ENCODE measurements at places on chromosomes 6 and 20.

- DNase-seq: no peak
These were observed 6.1 kb downstream of the SAMD3 start for GRCh38 chr6:130216620-130217019.

DNA sequence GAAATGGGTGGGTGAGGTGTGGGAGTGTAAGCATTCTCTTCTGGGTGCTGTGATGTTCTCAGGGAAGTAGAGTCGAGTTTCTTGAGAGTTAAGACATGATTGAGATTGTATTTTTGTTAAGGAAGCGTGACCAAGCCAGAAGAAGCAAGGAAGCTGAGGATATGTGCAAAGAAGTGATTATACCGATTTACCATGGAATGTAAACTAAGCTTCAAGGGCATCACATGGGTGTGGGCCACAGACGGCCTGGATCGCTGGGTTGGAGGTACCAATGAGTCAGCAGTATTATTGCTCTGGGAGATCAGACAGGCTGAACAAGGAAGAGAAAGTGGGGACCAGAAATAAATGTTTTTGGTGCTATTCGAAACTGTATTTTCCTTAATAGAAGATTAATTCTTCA lies 184.1 kb upstream of the GMDS start:
- DNase-seq: no peak

GRCh38 chr6:28632326-28632851 lies 106.7 kb downstream of the GPX5 start:
- no peak for DNase-seq

- DNase-seq: no peak
These were observed 180.1 kb upstream of the AKAP12 start for GRCh38 chr6:151059612-151060095.

DNA sequence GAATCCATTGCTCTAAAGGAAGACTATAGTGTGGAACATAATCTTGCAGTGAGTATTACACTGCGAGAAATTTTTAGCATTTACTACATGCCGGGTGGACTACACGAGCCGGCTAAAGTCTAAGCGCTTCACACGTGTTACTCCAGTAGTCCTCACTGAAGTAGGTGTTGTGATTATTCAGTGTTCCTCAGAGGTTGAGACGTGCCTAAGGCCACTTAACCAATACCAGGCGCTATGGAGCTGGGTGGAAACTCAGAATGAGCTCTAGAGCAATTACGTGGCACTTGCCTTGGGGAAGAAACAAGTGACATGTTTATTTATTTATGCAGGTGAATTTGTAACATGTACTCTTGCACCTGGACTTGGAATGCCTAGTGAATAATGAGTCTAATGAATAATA lies 46.4 kb downstream of the SASH1 start:
- no peak for DNase-seq

DNA sequence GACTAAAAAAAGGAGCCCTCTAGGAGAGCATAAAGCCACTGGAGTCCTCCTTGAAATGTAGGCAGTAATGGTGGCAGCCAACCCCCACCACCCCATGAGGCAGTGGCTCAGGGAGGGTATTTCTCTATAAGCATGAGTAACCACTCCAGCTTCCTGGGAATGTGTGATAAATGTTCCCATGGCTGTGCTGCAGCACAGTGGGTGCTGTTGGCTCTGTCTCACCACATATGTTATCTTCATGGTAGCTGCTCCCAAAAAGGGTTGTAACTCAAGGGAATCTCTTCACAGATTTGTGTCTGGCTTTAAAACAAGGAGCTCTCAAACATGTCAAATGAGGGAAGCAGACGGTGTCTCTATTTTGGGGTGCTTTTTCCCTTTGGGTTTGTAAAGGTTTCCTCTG lies 7.5 kb upstream of the PHACTR1 start:
- no peak for DNase-seq

DNA sequence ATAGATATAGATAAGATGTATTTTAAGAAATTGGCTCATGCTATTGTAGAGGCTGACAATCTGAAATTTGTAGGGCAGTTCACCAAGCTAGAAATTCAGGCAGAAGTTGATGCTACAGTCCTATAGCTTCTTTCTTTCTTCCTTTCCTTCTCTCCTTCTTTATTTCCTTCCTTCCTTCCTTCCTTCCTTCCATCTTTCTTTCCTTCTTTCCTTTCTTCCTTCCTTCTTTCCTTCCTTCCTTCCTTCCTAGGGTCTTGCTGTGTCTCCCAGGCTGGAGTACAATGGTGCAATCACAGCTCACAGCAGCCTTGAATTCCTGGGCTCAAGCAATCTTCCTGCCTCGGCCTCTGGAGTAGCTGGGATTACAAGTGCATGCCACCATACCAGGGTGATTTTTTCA lies 55.3 kb downstream of the TFAP2A start:
- DNase-seq: no peak

DNA sequence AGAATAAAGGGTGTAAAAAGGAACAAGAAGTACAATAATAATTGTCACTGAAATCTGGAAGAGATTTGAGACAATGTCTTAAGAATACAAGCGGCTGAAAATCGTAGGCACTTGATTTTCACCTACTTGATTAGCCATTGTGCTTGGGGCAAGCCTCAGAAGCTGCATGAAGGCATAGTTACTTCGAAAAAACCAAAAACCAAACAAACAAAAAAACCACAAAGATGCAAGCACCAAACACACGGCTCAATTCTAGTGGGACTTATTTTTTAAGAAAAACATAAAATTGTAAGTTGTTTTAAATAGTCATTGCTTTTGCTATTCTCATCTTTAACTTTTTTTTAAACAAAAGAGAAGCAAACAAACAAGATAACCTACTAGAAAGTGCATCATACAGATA lies 235.6 kb downstream of the OGFRL1 start:
- no peak for DNase-seq

DNA sequence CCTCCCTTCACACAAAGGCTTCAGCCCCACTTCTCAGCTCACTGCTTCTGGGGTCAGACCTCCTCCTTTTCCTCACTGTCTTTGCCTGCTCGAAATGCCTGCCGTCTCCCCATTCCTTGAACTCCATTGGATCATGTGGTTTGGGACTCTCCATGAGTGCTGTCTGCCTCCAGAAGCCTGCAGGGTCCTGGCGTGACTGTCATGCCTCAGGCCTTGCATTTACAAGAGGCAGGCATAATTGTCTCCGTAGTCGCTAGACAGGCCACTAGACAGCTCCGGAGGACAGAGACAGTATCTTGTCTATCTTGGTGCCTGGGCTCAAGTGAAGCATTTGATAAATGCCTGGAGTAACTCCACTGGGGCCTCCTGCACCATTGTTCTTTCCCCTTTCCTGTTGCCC lies 15.3 kb downstream of the PNLDC1 start:
- DNase-seq: no peak

- no peak for DNase-seq
These were observed 37.4 kb upstream of the FAM83C start for GRCh38 chr20:35329435-35330139.

GRCh38 chr20:39813190-39813829 lies 851.2 kb downstream of the DHX35 start:
- no peak for DNase-seq

GRCh38 chr6:47111685-47112084 lies 69.6 kb upstream of the ADGRF1 start:
- DNase-seq: no peak

DNA sequence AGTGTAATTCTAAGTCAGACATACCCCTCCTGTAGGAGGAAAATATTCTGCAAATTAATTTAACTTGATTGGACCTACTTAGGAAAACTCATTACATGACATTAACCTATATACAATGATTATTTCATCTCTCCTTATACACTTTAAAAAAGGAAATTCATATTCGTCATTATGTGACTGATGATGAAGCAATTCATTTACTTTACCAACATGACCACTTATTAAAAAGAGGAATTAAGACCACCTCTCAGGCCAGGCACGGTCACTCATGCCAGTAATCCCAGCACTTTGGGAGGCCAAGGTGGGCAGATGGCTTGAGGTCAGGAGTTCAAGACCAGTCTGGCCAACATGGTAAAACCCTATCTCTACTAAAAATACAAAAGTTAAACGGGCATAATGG lies 11.6 kb downstream of the AKIRIN2 start:
- DNase-seq: no peak

- DNase-seq: no peak
These were observed 242.2 kb downstream of the FOXC1 start for GRCh38 chr6:1851681-1852456.

- DNase-seq: no peak
These were observed 207.9 kb downstream of the ERMARD start for GRCh38 chr6:169959136-169960002.

DNA sequence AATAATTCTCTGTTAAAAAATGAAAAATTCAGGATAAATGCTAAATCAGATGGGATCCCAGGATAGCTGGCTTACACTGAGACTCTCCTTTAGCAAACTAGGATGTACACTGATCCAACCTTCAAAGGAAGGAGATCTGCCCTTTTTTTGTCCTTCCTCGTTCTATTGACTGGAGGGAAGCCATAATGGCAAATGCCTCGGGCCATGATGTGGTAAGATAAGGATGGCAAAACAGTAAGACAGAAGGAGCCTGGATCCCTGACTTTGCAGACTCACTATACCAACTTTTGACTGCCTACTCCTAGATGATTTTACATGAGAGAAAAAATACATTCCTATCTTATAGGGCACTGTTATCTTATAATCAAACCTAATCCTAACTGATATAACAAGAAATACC lies 156.9 kb upstream of the BEND3 start:
- DNase-seq: no peak

DNA sequence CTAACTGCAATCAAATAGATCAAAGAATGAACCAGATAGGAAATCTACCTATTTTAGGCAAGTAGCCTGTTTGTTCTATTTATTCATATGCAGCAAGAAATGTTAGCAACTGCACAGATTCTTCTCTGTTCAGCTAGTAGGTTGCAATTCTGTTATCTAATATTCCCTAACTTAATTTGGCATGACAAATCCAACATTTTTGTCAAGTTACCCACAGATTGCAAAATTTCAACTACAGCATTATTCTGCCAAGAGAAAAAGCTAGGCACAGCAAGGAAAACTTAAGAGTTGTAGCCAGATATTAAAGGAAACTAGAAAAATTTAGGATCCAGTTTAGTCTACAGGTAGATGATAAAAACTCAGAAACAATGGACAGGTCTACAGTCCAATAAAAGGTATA lies 104.4 kb upstream of the SYNCRIP start:
- peak; percentile 16 for DNase-seq

GRCh38 chr20:6709910-6710595 lies 57.4 kb upstream of the BMP2 start:
- DNase-seq: no peak

DNA sequence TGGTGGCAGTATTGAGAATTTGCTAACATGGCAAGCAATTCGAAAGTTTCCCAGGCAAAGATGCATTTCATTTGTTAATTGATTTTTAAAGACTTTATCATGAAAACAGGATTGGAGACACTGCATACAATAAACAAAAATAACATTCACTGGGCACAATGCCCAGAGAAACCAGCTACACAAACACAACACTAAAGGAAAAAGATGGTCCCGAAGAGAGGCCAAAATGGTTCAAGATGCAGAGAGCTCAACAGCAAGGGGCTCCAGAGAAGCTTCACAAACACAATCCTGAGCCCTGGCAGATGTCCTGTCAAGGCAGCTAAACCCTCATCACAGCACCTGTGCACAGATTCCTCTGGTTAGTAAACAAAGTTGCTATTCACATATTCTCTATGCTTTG lies 79.3 kb downstream of the INSM1 start:
- DNase-seq: no peak

DNA sequence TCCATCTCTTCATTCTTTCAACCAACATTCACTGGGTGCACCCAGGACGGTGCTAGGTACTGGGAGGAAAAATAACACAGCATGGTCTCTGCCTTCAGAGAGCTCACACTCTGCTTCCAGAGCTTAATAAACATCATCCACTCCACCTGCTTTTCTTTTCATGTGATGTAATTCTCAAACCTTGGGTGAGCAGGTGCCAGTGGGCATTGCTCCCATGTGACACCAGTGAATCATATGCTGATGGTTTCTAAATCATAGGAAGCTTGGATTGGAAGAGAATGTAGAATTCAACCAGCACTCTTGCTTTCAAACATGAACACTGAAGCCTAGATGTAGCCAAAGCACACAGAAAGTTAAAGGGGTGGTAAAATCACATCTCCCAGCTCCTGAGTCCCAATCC lies 189.8 kb downstream of the FOXA2 start:
- no peak for DNase-seq

GRCh38 chr6:123990376-123990775 lies 186.7 kb downstream of the NKAIN2 start:
- DNase-seq: no peak

- no peak for DNase-seq
These were observed 94.7 kb downstream of the ANKRD6 start for GRCh38 chr6:89527634-89528033.

GRCh38 chr6:149897015-149897697 lies 757 bp downstream of the RAET1E start:
- peak; percentile 87 for DNase-seq

GRCh38 chr20:4726710-4727397 lies 5.1 kb downstream of the PRND start:
- peak; percentile 66 for DNase-seq

DNA sequence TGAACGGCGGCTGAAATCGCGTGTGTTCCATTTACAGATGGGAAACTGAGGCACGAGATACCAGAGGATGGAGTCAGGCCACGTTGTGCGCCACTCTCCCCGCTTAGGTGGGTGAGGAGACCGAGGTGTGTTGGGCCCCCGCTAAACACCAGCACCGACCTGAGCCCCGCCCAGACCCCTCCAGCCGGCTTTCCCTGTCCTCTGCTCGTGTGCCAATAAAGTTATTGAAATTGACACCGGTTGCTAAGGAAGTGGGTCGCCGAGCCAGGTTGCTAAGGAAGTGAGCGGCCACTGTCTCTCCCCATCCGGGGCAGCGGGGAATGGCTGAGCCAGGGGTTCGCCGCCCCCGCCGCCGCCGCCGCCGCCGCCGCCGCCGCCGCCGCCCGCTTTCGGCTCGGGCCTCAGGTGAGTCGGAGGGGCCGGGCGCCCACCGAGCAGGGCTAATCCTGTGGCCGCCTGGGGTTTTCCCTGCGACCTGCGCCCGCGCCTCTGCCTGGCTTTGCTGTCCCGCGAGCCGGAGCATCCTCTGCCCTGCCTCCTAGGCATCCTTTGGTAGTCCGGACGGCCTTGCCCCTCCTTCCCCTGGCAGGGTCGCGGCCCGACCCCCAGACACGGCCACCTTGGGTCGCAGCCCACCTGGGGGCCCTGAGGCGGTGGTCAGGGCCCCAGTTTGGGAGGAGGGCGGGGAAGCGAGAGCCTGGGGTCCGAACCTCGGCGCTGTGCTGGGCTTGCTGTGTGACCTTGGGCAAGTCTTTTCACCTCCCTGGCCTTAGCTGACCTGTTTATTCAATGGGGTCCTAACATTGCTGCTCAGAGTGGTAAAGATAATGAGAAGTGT lies at the start of gene KIF3B:
Gene KIF3B (plus strand): TSS at position 291 of the 838 bp plus-strand sequence. CDS start 32,127 bp downstream, outside the sequence.
- DNase-seq: peak; percentile 61
